ENCODE measurements at places on chromosomes 12 and 14.
A peak's percentile ranks its signal among the peaks of the same experiment; 100 is the strongest.

- no peak for DNase-seq
Observed at GRCh38 chr14:89658977-89659670, 242.1 kb upstream of the FOXN3 start.

DNA sequence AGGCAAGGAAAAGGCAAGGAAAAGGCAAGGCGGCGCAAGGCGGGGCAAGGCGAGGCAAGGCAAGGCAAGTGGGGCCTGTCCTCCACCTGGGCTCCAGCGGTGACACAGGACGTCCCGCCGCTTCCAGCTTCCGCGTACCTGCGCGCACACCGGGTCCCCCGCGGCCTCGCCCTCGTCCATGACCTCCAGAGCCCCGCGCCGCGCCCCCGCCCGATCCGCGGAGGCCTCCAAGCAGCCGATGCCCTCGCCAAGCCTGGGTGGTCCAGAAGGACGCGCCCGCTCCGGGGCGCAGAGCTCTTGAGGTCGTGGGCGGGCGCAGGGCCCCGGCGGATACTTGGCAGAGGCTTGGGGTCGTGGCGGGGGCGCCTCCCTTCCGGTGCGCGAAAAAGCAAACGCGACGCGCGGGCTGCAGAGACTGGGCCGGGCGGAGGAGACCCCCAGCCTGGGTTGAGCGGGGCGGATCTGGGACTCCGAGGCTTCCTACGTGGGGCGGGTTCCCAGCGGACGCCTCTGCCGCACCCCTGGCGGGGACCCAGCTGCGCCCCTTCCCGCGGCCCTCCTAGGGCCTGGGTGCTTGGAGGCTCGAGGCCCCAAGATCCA lies 60.8 kb upstream of the EIF5 start:
- DNase-seq = no peak

- no peak for DNase-seq
Observed at GRCh38 chr12:54025499-54026405, 2.5 kb upstream of the HOXC6 start.

DNA sequence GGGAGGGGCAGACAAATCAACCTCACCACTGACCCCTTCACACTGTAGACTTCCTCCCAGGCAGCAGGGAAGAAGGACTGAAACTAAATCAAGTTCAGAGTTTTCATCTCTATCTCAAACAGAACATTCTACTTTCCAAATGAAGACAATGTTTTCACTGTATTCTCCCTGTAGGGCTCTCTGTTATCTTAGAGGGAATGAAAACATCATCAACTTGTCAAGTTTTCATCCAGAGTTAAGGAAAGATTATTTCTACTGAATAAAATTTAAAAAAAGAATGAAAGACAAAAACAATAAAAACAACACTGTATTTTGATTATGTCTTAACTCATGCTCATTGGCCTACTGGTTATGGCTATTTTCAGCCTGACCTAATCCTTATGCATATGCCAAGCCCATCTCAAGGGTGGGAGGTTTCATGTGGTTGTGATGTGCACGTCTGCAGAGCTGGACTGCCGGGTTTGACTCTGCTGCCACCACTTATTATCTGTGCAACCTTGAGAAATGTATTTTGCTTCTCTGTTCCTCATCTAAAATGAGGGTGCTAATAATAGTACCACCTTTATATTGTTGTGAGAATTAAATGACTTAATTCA lies 152.0 kb upstream of the AVPR1A start:
- no peak for DNase-seq

DNA sequence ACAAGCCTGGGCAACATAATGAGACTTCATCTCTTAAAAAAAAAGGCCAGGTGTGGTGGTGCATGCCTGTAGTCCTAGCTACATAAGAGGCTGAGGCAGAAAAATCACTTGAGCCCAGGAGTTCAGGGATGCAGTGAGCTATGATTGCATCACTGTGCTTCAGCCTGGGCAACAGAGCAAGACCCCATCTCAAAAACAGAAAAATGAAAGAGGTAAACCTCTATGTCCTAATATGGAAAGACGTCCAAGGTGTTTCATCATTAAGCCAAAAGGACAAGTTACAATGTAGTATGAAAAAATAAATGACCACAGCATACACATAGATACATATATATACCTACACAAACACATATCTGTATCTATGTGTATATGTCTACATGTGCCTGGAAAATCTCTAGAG lies 15.4 kb downstream of the SPTB start:
- DNase-seq = no peak

GRCh38 chr14:51604073-51604472 lies 47.6 kb upstream of the FRMD6 start:
- no peak for DNase-seq

DNA sequence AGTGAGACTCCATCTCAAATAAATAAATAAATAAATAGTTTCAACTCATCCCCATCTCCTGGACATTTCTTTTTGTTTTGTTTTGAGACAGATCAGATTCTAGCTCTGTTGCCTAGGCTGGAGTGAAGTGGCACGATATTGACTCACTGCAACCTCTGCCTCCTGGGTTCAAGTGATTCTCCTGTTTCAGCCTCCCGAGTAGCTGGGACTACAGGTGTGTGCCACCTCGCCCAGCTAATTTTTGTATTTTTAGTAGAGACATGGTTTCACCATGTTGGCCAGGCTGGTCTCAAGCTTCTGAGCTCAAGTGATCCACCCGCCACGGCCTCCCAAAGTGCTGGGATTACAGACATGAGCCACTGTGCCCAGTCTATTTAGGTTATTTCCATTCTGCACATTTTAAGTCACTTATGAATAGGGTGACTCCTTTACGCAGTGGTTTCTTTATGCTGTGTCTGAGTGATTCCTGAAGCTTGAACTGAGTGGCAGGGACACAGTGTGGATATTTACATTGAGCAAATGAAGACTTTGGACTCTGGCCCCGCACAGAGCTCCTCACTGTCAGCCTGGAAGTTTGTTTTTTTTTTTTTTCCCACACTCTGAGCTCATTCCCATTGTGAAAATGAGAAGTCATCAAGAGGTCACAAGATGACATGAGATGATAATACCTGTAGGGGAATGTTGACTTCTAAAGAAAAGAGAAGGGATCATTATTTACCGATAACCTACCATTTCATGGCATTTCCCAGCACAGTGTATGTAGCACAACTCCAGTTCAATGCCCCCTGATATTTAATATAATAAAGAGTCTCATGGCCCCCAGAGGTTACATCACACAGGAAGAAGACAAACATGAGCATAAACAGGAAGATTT lies 72.6 kb downstream of the TBX3 start:
- no peak for DNase-seq

DNA sequence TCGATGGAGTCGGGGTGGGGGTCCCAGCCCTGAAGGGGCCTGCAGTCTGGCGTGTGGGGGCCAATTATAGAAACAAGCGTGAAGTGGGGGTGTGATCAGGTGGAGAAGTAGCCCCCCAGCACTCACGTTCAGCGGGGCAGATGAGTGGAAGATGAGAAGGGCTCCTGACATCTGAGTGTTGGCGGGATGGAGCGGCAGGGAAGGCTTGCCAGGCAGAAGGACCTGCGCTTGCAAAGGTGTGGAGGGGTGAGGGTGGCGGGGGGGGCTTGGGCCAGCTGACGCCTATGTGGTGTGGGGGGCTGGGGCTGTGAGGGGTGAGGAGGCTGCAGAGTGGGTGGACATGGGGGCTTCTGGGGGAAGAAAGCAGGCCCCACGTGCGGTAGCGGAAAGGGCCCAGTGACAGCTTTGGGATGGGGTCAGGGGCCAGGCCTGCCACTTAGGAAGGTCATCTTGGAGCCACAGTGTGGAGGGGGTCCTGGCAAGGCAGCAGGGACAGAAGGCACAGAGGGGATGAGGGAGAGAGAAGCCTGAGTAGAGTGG lies 22.2 kb upstream of the BEGAIN start:
- DNase-seq = no peak

DNA sequence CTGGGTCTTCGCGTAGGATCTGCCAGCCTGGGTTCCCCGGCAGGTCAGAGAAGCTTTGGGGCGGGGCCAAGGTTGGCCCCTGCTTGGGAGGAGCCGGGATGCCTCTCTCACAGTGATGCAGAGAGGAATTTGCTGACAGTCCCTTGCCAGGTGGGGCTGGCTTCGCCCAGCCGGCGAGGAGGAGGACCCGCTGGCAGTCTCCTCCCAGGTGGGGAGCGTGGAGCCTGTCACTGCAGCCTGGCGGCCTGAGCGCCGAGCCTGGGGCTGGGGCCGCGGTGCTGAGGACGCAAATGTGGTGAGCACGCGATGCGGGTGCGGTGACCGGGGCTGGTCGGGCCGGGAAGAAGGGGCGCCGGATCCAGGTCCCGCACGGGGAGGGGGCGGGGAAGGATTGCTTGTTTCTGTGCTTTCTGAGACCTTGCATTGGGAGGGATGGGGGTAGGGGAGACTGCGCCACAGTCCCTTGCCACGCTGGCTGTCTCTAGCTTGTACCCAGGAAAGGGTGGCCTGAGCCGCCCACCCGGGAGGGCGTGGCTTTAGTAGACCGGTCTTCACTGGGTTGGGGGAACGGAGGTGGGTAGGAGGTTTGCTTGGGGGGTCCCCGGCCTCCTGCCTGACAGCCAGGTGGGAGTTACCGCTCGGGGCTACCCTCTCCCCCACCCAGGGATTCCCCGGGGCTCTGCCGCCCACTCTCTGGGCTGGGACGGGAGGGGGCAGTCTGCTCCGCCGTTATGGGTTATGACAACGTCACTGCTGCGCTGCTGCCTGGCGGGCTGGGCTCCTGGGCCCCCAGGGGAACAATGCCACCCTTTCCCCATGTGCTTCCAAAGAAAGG lies at the start of gene TMEM63C:
Gene TMEM63C (plus strand): TSS at position 196 of the 835 bp plus-strand sequence. CDS start 37,016 bp downstream, outside the sequence.
- peak; percentile 41 for DNase-seq

Measured in stimulated activated CD4-positive, alpha-beta T cell treated with anti-CD3 and anti-CD28 coated beads, Interleukin-2, amount 100 ng/mL, for 48 hours (primary cell).